COLO829 (cell line): ENCODE measurements at places on chromosomes 12 and 14.

GRCh38 chr14:54364555-54365415 is 32.0 kb upstream of the CDKN3 start:
- no peak for DNase-seq

DNA sequence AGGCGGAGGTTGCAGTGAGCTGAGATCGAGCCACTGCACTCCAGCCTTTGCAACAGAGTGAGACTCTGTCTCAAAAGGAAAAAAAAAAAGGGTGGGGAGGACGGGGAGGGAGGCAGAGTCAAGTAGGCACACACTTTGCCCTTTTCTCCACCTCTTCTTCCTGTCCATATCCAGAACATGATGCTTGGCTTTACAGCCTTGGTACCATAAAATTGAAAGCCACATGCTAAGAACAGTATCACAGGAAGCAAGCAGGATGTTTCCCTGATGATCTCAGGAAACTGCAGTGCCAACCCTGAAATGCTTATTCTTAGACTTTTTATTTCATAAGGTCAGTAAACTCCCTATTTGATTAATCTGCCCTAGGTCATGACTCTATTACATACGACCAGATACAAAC is 32.5 kb upstream of the YAF2 start:
- DNase-seq, result no peak

- no peak for DNase-seq
Measured at GRCh38 chr12:16150276-16150675, 127.2 kb downstream of the SLC15A5 start.

DNA sequence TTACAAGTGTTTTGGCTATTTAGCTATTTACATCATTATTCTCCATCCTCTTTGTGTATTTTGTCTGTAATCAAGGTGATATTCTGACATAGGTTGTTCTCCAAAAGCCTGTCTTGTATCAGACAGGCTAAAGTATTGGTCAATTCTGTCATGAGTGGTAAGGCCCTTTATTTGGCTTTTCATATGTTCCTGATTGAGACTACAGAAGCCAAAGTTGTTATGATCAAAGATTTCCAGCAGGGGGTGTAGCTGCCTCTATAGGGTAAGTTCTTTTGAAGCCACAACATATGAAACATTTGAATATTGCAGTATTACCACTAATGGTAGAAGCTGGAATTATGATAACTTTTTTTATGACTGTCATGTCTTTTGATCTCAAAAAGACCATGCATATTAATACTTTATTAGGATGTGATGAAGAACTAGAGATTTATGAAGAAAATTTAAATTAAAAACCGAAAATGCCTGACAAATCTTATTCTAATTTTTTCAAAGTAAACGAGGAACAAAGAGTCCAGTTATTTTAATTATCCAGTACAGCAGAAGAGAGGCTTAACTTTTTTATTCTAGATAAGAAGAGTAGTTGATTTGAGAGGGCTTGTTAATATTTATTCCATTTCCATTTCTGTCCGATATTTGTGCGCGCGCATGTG is 3.4 kb upstream of the ARHGAP5 start:
- DNase-seq, result peak; percentile 73

DNA sequence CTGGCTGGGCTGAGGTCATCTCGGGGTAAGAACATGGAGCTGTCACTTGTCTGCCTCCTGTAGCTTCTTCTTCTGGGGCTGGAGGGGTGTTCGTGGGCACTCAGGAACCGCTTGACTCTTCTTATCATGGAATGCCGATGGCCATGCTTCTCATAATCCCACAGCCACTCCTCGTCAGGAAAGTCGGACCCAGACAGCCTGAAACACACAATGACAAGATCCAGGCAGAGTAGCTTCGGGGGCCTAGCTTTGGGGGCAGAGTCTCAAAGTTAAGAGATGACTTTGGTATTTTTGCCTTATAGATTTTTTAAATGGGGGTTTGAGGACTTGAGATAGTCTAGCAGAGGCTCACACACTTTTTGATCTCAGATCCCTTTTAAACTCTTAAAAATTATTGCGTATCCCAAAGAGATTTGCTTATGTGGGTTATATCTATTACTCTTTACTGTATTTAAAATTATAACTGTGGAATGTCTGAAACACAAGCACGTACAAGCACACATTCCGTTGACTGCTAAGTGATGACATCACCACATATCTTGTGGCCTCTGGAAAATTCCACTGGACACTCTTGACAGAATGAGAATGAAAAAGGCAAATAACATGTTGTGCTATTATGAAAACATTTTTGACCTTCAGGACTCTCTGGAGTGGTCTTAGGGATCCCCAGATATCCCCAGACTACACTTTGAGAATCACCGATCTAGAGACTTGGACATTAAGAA is 43.3 kb downstream of the BEST3 start:
- DNase-seq, result no peak

DNA sequence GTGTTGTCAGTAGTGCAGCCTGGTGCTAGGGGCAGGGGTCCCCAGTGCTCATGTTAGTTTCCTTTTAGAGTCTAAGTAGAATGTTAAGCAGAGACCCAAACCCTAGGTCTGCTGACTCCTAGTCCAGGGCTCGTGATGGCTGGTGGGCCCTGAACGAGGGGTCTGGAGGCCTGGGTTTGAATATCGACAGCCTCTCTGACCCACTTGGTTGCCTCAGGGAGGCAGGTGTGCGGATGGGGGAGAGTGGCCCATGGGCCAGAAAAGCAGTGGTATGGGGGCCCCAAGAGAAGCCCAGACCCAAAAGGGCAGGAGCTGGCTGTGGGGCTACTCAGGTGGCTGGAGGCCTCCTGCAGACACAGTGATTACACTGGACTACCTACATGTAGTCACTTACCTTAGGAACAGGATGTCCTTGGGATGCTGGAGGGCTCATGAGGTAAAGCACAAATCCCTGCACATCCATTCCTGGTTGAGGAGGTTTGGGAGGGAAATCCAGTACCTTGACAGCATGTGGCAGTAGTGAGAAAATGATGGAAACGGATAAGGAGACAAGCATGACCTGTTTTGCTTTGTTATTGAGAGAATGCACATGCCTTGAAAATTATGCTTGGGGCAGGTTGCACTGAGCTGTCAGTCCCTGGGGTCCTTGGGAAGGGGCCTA is 1.7 kb upstream of the SLC25A29 start:
- DNase-seq, result no peak

DNA sequence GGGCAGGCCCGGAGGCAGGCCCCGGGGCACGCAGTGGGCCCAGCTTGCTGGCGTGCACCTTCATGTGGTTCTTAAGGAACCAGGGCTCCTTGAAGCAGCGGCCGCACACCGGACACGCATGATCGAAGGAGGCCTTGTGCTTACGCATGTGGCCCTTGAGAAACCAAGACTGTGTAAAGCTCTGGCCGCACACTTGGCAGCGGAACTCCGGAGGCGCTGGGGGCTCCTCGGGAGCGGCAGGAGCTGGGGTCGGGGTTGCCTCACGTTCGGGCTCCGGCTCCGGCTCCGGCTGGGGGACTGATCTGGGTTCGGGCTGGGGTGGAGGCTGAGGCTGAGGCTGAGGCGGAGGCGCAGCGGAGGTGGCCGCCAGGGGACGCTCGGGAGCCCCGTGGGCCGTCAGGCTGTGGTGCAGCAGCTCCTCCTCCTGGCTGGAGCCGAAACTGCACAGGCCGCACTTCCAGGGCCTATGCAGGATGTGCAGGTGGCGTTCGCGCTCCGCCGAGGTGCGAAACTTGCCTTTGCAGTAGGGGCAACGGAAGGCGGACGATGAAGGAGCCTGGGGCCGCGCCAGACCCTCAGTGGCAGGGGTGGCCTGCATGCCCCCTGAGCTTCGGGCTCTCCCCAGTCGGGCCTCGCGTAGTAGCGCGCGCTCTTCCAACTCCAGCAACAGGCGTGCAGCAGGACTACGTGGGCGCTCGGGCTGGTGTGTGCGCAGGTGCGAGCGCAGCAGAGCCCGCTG is 6.0 kb downstream of the ZNF219 start:
- DNase-seq, result peak; percentile 73

GRCh38 chr12:14952299-14952921 is 9.0 kb downstream of the ARHGDIB start:
- peak; percentile 48 for DNase-seq

DNA sequence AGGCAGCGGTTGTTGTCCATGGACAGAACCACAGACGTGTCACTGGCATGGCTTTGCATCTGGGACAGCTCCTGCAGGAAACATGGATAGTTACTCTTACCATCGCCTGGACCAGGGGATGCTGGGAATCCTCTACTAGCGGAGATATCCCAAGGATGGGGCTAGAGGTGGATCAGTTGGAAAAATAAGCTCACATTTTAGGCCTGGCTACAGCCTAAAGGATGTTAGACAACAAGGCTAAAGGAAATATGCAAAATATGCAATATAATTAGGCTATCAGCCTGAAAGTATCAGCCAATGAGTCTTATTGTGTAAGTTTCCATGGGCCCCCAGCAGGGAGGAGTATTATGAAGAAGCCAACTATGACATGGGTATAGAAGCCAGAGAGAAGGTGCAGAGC is 5.0 kb downstream of the KRT76 start:
- no peak for DNase-seq

DNA sequence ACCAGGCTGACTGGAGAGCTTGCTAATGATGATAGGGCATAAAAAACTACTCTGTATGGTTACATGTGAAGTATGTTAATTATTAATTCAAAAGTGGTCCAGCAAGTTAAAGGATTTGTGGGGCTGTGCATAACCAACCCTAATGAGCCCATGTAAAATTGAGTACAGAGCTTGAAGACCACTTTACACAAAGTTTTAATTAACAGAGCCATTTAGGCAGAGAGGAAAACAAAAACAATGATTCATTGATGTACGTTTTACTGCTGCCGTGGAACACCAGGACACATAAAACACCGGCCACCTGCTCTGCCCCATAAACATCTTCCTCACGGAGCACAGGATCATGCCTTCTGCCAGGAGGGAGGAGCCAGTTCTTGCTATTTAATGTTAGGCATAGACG is 83.5 kb downstream of the RIMBP2 start:
- DNase-seq, result no peak

DNA sequence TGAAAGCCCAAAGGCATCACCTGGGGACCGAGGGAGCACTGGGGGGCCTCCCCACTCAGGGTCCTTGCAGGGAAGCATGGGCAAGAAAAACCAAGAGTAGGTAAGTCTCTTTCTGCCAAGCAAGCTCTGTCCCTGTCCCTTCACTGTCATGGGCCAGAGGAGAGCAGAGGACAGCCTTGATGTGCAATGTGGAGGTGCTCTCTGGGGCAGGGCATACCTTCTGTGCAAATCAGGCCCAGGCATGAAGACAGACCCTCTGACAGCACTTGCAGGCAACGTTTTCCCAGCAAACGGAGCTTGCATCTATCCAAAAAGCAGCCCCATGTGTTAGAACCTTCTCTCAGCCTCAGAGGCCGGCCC is 192.5 kb upstream of the PWP1 start:
- no peak for DNase-seq

- DNase-seq, result peak; percentile 67
Measured at GRCh38 chr12:58310809-58311622, 369.6 kb downstream of the ATP23 start.

DNA sequence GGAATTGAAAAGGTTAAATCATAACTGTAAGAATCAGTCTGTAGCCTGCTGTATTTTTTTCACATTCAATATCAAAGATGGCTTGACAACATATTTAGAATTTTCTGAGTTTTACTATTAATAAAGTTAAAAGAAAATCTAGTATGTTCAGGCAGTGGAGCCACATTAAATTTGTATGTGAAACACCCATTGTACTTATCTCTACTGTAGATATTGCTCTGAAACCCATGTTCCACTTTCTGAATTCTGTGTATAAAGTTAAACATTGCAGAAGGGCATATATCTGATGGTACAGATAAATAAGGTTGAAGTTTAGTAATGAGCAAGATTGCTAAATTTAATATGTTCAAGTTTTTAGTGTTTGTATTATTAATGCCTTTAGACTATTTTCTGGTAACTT is 172.7 kb downstream of the FOXA1 start:
- no peak for DNase-seq

- DNase-seq, result peak; percentile 23
Measured at GRCh38 chr12:58918469-58918844, 1.8 kb downstream of the LRIG3 start.

GRCh38 chr14:95300002-95300696 is 19.6 kb downstream of the CLMN start:
- no peak for DNase-seq

- no peak for DNase-seq
Measured at GRCh38 chr12:111784953-111785352, 18.2 kb downstream of the ALDH2 start.

DNA sequence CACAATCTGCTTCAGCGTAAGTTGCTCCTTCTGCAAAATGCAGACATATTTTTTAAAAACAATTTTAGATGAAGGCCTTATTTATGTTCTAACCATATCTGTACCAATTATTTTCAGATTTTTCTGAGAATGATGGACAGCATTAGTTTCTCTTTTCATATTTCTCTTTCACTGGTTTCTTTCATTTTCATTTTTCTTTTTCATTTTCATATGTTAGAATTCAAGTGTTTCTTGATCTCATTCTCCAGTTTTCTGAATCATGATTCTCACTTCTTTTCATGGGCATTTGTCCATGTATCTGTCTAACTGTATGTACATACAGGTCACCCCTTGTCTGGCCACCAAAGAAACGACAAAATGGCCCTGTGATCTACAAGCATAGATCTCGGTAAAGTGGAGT is 346.6 kb downstream of the NAV3 start:
- no peak for DNase-seq

GRCh38 chr14:57851354-57851753 is 14.5 kb downstream of the SLC35F4 start:
- DNase-seq, result no peak

DNA sequence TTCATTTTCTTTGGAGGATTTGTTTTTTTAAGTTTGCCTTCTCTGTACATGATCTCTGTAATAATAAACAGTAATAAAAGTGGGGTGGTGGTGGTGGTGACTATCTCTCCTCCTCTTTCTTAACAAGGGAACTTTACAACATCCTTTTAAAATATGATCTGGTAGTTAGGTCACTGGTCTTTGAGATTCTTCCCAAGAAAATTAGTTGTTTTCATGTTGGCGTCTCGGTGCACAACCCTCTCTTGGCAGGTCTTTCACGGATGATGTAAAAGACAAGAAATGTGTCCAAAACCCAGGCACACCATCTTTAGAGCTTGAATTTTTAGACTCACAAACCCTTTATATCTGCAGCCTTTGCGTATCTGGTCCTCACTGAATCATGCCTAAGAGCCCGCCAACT is 488.5 kb upstream of the TBX3 start:
- no peak for DNase-seq

- DNase-seq, result no peak
Measured at GRCh38 chr12:84793558-84794367, 118.8 kb downstream of the SLC6A15 start.

GRCh38 chr12:102851246-102851645 is 65.8 kb downstream of the PAH start:
- DNase-seq, result no peak

DNA sequence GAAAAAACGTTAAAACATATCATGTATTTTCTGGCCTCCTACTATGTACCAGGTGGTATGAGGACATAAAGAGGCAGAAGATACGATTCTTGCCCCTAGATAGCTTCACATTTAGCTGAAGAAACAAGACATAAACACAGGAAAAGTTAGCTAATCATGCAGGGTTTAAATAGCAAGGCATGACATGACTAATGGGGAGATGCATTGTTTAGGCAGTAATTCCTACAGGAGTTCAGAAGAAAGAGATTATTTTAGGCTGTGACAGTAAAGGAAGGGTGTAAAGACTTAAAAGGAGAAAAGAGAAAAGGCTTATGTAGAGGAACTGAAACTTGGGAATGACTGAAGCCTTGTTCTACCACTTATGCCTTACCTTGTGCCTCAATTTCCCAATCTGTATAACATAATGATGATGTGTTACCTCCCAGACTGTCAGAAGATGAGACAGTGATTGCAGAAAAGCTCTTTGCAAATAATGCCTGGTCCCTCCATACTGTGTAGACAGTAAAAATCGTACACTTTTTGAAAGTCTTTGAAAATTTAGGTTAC is 44.4 kb downstream of the PRKCH start:
- DNase-seq, result no peak
